ENCODE measurements at places on chromosomes 6 and 20. TPM values are rescaled to one million over a fixed set of nuclear protein-coding genes. Genes with fewer than 3 reads are reported as not detected.

DNA sequence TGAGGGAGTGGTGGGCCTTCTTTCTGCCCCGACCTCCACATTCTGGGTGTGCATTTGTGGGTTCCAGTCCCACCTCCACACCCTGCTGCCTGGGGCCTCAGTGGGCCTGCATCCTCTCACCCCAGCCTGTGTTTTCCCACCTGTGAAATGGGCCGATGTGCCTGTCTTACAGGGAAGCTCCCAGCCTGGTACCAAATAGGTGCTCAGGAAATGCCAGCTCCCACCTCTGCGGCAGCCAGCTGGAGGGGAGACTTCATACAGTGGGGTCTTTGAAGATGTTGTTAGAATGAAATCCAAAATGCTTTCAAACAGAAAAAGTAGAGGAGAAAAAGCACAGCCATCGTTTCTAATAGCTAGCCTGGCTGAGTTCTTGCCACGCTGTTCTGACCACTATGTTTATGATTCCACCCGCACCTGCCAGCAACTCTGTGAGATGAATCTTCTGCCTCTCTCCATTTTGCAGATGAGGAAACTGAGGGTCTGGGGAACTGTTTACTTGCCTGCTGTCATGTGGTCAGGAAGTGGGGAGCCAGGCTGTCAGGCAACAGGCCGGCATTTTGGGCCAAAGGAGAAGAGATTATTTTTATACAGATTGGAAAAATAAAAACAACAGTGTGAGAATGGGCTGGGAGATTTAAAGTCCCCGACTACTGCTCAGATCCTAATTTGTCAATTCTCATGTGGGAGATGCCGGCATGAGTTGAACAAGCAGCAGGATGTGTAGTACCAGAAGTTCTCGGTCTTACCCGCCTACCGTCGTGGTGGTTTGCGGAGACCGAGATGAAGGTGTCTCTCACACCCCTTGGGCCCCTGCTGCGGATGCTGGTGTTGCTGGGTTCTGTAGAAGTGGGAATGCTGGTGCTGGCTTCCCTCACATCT lies 4.6 kb downstream of the TMEM181 start:
- no peak for DNase-seq

DNA sequence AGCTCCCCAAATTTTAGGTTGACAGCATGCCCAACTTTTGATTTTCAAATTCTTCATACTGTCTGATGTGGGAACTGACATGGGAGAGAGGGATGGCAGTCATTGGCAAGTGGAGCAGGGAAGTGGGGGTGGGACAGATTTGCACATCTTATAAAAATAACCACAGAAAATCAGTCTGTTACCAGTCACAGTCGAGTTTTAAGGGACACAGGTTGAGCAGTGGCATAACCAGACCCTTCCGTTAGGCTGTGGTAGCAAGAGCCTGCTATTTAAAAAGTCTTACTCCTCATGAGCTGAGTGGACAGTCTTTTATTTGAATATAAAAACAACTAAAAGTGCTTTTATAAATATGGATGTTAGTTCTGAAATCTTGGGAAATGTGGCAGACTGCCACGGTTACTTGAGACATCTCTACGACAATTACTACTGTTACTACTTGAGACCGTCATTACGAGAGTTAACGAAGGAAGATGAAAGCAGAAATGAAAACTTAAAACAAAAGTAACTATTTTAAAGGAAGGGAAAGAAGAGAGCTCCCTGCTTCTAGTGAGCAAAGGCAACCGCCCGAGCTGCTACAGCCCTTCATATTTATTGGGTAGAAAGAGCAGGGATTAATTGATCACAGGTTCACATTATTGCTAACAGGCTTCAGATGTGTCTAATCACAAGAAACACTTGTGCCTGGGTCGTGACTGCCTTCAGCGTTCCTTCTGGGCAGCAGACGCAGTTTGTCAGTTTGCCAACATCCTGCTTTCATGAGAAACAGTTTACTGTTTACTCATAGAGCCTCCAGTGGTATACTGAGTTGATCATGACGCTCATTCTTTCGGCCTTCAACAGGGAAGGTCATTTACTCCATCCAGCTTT lies 71.3 kb downstream of the EFHC1 start:
- DNase-seq = no peak

PLTP gene
- total RNA-seq = 74.7 TPM

ANKRD66 gene
- total RNA-seq = not detected

EYA2 gene
- total RNA-seq = 13.8 TPM

PPIL6 gene
- total RNA-seq = 6.7 TPM

SAPCD1 gene
- 1.5 TPM for total RNA-seq

BEND3 gene
- total RNA-seq = 2.7 TPM

- no peak for DNase-seq
Measured at GRCh38 chr6:79821859-79822258, 125.5 kb downstream of the ELOVL4 start.

GLP1R gene
- 2.0 TPM for total RNA-seq

DNA sequence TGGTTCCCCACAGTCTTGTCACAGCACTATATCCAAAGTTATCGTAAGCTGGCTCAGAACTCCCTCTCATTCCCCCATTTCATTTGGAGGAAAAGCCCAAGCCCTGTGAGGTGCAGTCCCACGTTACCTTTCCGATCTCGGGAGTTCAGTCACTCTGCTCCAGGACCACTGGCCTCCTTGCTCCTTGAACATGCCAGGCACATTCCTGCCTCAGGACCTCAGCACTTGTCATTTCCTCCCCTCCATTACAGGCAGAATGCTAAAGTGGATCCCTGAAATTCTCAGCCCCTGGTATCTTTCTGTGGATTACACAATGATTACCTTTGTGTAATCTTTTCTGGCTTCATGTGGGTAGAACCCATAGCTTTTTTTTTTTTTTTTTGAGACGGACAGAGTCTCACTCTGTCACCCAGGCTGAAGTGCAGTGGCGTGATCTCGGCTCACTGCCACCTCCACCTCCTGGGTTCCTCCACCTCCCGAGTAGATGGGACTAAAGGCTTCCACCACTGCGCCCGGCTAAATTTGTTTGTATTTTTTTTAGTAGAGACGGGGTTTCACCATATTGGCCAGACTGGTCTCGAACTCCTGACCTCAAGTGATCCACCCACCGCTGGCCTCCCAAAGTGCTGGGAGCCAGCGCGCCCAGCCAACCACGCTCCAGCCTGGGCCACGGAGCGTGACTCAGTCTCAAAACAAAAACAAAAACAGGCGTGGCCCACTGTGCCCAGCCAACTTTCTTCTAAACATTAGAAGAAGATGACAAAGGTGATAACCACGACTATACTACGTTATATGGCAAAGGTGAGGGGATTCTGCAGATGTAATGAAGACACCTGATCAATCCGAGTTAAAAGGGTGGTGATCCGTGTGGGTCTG lies 4.0 kb upstream of the OXT start:
- no peak for DNase-seq

IL17F gene
- total RNA-seq = not detected

- DNase-seq = no peak
Measured at GRCh38 chr6:144653885-144654505, 368.9 kb downstream of the UTRN start.

DNA sequence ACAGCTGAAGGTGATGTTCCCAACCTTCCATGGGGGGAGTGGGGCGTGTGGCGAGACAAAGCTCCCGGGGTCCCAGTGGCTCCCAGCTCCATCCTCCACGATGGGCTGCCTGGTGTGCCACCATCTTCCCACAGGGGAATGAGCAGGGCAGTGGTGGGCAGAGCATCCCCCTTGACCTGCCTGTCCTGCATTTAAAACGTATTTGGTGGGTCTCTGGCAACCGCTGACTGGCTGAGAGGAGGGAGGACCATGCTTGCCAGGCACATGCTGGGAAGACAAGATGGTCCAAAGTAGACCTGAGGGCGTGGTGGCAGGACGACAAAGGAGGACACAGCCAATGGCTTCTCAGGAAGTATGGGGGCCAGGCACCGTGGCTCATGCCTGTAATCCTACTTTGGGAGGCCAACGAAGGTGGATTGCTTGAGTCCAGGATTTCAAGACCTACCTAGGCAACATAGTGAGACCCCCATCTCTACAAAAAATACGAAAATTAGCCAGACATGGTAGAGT lies 4.9 kb downstream of the TLDC2 start:
- no peak for DNase-seq

DNA sequence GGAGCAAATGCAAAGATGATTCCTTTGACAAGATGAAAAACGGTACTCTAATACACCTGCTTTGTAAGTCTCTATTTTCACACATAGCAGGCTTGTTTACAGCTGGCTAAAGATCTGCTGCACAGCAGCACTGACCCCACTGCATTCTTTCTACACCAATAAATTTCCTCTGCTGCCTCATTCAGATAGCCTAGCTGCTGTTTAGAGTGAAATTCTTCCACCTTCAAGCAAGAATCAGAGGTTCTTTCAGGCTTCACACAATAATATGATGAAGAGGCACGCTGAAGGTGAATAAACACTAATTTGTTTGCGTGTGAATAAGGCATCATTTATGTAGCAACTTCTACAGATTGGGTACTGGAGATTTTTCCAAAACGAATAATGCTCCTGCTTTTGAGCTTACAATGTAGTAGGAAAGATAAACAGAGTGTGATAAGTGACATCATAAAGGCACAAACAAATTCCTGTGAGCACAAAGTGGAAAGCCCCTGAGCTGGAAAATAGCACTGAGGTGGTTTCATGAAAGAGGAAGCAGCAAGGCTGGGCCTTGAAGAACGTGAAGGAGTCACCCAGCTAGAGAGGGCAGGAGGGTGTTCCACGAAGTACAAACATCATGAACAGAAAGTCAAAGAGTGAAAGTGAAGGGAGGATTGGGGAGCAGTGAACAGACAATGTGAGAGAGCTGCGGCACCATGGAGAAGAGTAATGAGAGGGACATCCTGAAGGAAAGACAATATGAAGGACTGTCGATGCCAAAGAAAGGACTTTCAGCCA lies 543.4 kb downstream of the CD83 start:
- no peak for DNase-seq

- no peak for DNase-seq
Measured at GRCh38 chr20:62989201-62989601, 17.6 kb downstream of the BHLHE23 start.

DNA sequence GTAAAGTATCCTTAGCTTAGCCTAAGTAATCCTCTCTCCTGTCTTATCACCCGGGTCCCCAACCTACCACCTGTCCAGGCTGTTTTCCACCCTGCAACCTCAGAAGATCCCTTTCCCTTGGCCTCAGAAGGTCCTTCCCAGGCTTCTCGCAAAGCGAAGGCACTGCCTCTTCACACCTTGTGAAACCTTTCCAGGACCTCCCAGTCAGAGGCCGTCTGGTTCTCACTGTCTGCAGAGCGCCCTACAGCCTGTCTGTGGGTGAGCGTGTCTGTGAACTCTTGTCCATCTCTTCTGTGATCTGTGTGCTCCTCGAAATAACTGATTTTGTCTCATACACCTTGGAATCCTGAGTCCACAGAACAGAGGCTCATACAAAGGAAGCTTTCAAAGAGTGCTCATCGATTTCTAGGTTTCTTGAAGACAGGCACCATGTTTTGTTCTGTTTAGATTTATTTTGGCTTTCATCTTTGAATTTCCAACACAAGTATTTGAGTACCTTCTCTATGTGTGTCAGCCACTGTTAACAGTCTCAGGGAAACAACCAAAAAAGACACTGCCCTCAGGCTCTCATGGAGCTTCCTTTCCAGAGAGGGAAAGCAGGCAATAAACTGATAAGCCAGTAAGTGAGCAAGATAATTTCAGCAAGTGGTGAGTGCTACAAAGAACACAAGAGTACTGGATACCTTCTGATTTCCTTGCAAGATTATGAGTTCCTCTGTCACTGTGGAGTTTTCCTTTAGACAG lies 6.3 kb downstream of the PDE10A start:
- DNase-seq = no peak

DNA sequence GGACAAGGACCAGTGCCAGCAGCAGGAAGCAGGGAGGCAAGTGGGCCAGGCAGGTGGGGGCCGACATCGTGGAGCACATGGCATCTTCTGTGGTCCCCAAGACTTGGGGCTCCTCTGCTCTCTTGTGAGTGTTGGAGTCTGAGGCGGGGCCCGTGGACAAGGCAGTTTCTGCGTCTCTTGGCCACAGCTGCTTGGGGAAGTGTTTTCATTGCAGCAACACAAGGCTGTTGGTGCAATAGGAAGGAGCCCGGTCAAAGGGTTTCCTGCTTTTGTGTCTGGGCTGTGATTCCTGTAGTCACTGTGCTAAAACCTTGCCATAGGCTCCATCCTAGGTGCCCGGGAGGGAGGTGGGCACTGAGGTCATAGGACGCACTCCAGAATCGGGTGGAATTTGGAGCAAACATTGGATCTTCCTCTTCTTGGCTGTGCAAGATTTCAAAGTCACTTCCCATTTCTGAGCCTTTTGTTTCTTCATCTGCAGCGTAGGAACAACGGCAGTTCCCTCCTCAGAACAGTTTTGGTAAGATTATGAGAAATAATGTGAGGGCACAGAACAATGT lies at the start of gene SIRPB2:
SIRPB2 (minus strand) TSS at position 140 of the 560 bp plus-strand sequence; CDS start at position 79, 61 bp downstream.
- peak; percentile 29 for DNase-seq

DNA sequence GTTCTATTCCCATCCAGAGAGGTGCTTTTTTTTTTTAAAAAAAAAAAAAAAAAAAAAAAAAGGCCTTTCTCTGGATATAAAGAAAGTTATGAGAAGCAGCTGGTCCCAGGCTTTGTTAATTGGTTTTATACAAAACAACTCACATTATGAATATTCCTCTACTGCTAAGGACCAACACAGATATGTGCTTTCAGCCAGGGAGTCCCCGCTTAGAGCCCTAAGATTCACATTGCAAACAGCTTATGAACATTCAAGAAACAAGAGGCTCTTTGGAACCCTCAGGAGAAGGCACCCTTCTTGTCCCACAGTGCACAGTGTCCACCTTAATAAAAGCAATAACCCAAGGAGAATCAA lies 53.5 kb upstream of the GPR31 start:
- DNase-seq = no peak

ECT2L gene
- 0.21 TPM for total RNA-seq

FOXQ1 gene
- total RNA-seq = 0.21 TPM

GRCh38 chr6:119205911-119206618 lies 127.6 kb upstream of the FAM184A start:
- no peak for DNase-seq

DNA sequence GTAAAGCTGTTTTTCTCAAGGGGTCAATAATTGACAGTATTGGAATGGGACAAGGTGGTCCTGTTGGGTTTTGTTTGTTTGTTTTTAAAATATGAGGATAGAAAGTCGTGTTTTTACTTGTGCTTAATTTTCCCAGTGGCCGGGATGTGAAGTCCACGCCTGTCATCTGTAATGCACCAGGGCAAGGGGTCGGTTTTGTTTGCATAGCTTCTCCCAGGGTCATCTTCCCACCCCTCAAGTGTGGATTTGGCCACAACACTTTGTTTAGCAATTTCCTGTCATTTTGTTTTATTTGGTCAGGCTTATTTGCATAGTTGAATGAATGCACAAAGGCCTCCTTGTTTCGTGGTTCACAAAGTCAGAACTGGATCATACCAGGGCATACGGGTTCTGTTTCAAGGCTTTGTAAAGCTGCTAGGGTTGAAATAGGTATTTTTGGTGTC lies 29.8 kb downstream of the SYNJ2 start:
- no peak for DNase-seq

NNAT gene
- total RNA-seq = 8.5 TPM

GRCh38 chr6:22043284-22043962 lies 253.4 kb downstream of the PRL start:
- DNase-seq = peak; percentile 22

CGA gene
- not detected for total RNA-seq

- DNase-seq = no peak
Measured at GRCh38 chr6:170505306-170505705, 47.8 kb downstream of the PSMB1 start.

DOK5 gene
- total RNA-seq = 11.3 TPM

Measured in tibial nerve (tissue), 4 donors.